ENCODE measurements at places on chromosomes 2 and 18.

GRCh38 chr2:233768076-233768475 is 8.0 kb downstream of the UGT1A1 start:
- no peak for DNase-seq

- no peak for DNase-seq
Measured at GRCh38 chr18:58753976-58754375, 82.7 kb downstream of the MALT1 start.

GRCh38 chr18:49028801-49029506 is 78.2 kb upstream of the SMAD7 start:
- DNase-seq = no peak

DNA sequence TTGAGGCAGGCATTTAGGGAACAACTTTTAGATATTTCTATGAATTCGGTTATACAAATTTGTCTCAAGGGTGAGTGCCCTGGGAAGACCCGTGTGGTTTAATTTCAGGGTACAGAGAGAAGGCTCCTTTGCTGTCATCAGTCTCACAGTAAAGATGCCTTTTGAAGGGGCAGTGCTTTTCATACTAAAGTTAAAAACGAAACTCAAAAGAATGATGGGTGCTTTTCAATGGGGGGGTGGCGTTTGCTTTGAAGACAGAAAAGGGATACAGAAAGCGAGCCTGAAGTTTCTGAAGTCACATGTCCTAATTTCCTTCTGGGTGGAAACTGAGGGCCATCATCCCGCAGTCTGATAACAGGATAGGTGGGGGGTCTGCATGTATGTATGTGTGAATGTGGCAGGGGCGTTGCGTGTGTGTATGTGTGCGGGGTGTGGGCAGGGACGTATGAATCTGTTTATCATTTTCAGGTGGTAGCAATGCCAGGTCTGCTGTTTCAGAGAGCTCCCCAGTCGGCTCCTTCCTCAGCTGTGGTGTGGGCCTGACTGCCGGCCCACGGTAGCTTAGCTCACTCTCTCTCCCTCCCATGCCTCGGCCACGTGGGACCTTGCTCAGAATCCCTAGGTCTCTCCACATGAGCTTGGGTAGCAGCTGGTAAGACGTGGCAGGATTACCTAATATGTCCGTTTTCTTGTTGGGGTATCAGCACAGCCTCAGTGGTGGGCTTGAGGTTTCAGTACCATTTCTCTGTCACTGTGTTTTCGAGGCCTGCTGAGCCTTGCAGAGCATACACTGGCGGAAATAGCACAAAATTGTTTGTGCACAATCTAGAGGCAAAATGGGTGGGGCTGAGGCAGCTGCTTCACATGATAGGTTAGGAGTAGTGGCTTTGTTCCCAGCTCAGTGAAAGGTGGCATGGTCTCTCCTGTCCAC is 32.7 kb downstream of the ARHGAP25 start:
- DNase-seq = no peak
